ENCODE measurements at places on chromosomes 7 and 10.
A peak's percentile ranks its signal among the peaks of the same experiment; 100 is the strongest.

DNA sequence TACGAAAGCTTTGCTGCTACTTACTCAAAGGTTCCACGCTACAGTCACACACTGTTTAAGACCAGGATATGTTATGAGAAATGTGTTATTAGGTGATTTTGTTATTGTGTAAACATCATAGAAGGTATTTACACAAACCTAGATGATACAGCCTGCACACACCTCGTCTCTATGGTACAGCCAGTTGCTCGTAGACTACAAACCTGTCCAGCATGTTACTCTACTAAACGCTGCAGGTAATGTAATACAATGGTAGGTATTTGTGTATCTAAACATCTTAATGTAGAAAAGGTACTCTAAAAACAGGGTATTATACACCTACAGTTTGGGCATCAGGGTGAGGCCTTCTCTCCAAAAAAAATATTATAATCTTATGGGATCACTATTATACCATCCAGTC lies 181.2 kb downstream of the MYOF start:
- no peak for DNase-seq

- DNase-seq: no peak
These were observed 32.8 kb downstream of the ADRA2A start for GRCh38 chr10:111109501-111110242.

GRCh38 chr7:33981671-33982424 lies 76.5 kb downstream of the BMPER start:
- peak; percentile 55 for DNase-seq

DNA sequence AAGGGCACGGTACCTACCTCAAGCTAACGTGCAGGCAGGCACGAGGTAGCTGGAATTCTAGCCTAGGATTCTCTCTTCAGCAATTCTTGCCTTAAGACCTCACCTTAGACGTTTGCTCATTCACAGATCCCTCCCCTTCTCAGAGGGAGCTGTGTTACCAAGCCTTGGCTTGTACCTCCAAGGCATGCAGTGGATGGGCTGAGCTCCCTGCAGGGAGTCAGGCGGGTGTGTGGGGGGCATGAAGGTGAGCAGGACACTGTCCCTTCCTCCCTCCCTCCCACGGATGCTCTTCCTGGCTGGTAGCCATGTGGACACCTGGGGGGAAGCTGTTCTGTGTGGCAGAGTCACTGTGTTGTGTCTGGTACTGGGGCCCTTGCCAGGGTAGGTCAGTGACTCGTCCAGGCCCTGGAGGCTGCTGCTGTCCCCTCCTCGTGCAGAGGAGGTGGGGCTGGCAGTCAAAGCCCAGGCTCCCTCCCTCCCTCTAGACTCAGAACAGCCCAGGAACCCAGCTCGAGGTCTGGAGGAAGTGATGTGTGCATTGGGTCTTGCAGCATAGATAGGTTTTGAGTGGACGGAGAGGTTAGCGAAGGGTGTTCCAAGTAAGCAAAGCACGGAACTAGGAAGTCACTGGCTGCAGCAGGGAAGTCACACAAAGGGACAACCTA lies 222.2 kb upstream of the SH2B2 start:
- no peak for DNase-seq

DNA sequence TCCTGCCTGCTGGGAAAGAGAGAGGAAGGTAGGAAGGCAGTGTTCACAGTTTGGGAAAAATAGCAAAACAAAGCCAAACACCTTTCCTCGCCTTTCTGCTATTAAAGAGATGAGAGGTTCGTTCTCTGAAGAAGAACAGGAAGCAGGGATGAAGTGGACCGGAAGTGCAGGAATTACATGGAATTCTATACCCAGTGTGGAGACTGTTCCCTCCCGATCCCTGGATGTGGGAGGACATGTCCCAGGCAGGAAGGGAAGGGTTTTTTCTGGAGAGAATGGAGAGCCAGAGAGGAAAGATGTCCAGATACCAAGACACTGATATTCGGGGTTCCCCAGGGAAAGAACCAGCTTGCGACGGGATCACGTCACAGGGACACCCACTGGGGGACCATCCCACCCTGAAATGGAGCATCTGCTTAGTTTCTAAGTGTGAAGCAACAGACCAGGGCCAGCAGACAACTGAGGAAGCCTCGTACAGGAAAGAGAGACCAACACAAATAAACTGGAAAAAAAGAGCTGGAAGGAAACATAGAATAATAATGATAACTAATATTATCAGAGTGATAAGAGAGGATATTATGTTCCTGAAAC lies 187.6 kb downstream of the PRPF18 start:
- no peak for DNase-seq

DNA sequence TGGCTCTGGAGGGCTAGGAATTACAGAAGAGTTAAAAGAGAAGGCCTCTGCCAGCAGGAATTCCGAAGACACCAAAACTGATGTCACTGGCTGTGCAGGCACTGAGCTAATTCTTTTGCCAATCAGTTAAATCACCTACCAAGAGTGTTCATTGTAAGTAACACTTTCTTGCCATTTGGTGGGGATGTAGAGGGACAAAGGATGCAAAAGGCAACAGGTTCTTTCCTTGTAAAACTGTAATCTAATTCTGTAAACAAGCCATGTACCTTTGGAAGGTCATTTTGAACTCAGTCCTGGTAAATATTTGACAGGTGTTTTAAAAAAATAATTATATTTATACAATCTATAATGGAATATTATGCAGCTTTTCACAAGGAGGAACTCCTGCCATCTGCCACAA lies 438.4 kb downstream of the AUTS2 start:
- no peak for DNase-seq

- no peak for DNase-seq
These were observed 171.3 kb upstream of the HPS1 start for GRCh38 chr10:98617906-98618520.

DNA sequence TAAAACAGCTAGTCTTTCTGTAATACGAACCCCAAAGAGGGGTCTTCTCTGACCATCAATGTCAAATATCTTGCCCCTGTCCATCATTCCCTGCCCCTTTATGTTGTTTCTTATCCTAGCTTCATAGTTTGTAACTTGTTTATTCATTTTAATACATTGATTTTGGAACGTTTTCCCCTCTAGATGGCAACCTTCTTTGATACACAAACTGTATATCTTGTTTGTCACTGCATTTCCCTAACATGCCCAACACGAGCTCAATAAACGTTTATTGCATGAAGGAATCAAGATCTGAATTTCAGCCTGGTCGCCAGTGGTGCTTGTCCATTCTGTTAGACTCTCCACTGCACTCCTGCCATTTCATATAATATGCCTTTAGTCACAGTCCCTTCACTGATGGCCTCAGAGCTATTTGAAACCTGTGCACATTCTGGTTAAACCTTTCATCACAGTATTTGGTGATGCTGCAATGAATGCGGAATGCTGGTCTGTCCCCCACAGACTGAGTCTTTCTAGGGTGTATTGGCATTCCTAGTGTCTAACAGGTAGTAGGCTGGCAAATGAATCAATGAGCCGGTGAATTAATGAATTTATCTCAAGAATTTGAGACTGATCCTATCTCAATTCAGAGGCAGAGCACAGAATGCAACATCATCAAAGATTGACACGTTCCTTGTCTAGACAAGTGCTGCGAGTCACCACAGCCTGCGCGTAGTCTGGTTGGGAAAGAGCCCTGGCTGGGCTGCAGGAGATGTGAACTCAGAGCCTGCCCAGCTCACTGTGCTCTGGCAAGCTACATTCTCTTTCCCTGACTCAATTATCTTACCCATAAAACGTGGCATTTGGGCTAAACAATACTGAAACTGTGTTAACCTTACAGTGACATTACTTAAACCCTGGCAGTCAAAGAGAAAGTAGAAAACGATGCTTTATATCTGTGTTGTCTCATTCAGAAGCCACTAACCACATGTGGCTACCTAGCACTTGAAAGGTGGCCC lies 55.2 kb upstream of the FRMD4A start:
- DNase-seq: peak; percentile 37

DNA sequence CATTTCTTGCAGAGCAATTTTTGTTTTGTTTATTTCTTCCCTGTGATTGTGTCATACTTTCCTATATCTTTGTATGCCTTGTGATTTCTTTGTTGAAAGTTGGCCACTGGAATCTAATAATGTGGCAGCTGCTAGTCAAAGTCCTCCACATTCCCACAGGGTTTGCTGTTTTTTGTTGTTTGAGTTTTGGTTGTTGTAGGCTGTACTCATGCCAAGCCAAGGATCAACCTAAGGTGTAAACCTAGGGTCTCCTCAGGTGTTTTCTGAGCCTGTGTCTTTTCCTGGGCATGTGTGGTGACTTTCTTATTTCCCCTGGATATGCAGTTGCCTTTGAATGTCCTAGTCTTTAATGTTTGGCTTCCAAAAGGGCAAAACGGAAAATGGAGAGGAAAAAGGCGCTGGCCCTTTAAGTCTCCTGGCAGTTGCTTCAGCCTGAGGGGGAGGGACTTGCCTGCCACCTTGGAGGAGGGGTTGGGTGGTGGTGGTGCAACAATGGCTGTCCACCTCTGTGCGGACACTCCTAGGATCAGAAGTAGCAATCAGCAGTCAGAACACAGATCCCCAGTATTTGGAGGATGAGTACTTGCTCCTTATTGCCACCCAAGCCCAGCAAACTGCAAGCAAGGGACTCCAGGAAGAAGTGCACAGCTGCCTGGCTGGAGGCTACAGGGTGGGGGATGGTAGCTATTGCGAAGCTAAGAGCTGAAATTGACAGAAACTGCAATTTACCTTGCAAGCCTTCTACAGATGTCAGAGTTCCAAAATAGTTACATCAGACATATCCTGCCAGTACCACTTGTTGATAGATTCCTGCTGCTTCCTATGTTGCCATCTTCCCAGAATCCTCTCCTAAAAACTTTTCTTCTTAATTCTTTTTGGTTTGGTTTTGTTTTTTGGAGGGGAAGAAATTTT lies 5.6 kb upstream of the ZNF518A start:
- DNase-seq: no peak

DNA sequence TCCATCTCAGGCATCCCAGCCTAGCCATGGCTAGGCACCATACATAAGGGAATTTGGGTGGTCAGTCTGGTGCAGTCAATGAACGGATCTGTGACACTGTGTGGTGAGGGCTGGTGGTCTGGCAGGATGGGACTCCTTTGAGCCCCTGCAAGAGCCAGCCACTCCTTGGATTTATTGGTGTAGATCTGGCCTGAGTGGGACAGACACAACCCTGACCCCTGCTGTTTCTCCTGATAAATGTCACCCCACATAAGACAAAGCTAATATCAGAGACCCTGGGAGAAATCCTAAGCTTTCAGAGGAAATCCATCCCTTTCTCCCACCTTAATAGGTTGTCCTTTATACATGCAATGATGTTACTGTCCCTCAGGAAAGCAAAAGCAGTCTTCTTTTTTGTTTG lies 2.3 kb downstream of the FBXO24 start:
- no peak for DNase-seq

DNA sequence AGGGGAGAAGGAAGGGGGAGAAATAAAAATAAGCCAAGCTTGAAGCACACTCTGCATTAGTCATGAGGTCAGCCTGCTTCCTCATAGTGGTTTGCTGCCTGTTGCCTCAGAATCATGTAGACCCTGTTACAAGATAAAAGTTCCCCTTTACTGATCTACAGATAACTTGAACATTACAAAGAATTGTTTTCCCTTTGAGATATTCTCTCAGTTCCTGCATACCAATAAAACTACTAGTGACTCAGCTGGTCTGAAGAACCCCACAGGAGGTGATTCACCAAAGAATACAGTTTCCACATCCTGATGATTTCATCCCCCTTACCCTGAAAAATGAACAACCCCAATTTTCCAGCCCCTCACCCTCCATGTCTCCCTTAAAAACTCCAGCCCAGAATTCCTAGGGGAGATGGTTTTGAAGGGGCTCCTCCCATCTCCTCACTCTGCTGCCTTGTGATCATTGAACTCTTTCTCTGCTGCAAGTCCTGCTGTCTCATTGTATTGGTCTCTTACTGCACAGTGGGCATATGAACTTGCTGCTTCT lies 31.5 kb upstream of the NRP1 start:
- peak; percentile 92 for DNase-seq

DNA sequence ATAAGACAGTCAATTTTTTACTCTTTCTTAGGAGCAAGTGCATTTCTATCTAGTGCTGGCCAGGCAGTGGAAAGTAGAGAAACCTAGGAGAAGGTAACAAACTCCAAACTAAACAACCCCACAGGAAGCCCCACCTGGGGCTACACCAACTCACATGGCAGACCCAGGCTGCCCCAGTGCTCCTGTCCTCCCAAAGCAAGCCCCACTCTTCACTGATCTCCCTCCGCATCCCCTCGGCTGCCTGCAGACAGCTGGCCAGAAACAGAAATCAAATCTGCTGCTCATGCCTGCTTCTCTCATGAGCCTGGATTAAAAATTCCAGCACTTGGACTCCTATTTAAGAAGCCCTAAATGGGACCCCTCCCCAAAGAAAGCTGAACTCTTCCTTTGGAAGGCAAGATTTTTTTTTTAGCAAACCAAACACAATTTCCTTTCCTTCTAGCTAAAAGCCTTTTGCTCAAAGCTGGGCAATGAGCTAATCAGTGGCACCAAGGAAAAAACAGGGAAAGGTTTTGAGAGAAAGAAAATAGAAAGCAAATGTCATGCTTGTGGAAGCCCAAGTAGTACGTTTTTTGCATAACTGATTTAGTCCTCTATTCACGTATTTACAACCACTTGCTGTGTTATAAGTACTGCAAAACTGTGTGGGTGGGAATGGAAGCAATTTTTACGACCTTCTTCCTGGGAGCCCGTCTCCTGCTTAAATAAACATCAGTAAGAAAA lies 10.8 kb downstream of the PDE1C start:
- no peak for DNase-seq

GRCh38 chr7:127151379-127151778 lies 101.4 kb downstream of the GRM8 start:
- DNase-seq: no peak

GRCh38 chr10:114543456-114543855 lies 114.6 kb downstream of the ABLIM1 start:
- no peak for DNase-seq

- DNase-seq: no peak
These were observed 90.5 kb upstream of the MACROH2A2 start for GRCh38 chr10:69961881-69962745.

- DNase-seq: no peak
These were observed 750.7 kb upstream of the SORCS1 start for GRCh38 chr10:107915215-107915610.

GRCh38 chr7:103929901-103930311 lies 59.6 kb downstream of the RELN start:
- DNase-seq: no peak

DNA sequence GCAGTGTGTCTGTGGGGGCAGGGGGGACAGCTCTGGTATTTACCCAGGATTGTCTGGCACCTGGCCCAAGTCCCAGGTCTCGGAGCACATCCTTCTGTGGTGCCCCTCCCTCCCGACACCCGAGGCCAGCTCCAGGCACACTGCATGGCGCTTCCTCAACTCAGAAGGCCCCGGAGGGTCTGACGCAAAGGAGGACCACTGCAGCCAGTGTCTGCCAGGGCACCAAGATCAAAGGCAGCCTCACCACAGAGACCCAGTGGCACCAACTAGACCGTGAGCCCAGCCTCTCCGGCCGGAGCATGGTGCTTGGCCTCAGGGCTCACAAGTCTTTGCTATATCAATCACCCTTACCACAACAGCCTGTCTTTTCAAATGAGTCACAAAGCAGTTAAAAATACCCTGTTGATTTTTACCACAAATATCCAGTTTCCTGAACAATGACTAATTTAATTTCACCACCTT lies 99.3 kb upstream of the DDC start:
- DNase-seq: no peak
